MCF 10A (cell line): ENCODE measurements at places on chromosomes 7 and 10. TPM values are rescaled to one million over a fixed set of nuclear protein-coding genes. Genes with fewer than 3 reads are reported as not detected.

The ZNF804B gene
- total RNA-seq, result not detected in 2 replicates

The ASZ1 gene
- not detected in 2 replicates for total RNA-seq

- no peaks in the 10 kb centered on the region for H3K4me1 ChIP-seq
- no peak for DNase-seq
- H3K27ac ChIP-seq, result no peak overlapping the region
- H3K27me3 ChIP-seq, result no peaks in the 10 kb centered on the region
- no peak overlapping the region for H3K4me3 ChIP-seq
- peaks cover 5% of the 10 kb centered on the region for H3K36me3 ChIP-seq
Observed at GRCh38 chr7:158204453-158204852, 383.2 kb downstream of the PTPRN2 start.

DNA sequence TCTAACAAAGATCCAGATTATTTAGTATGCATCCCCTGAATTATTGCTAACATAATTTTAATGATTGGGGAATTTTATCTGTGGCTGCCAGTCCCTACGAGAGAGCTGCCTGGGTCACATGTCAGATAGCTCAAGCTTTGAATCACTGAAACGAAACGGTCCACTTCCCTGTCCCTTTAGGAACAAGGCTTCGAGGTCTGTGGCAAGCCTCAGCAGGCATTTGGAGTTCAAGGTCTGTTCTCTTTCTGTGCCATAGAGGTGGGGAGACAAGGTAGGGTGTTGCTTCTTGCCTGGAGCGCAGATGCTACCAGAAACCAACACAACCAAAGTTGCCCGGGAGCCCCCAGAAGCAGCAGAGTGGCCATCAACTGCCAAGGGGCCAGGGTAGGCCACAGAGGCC is 13.9 kb upstream of the SH2D4B start:
- DNase-seq, result no peak
- no peaks in the 10 kb centered on the region for H3K4me1 ChIP-seq
- no peak overlapping the region for H3K27ac ChIP-seq

GRCh38 chr7:127794136-127794535 is 142.1 kb downstream of the SND1 start:
- DNase-seq, result no peak
- no peak overlapping the region for H3K27ac ChIP-seq
- no peaks in the 10 kb centered on the region for H3K27me3 ChIP-seq
- H3K4me3 ChIP-seq, result no peak overlapping the region
- H3K4me1 ChIP-seq, result peaks cover 31% of the 10 kb centered on the region

GRCh38 chr7:7131273-7131672 is 51.1 kb upstream of the C1GALT1 start:
- no peaks in the 10 kb centered on the region for H3K27me3 ChIP-seq
- H3K4me3 ChIP-seq, result no peak overlapping the region
- no peaks in the 10 kb centered on the region for H3K36me3 ChIP-seq
- no peak for DNase-seq

DNA sequence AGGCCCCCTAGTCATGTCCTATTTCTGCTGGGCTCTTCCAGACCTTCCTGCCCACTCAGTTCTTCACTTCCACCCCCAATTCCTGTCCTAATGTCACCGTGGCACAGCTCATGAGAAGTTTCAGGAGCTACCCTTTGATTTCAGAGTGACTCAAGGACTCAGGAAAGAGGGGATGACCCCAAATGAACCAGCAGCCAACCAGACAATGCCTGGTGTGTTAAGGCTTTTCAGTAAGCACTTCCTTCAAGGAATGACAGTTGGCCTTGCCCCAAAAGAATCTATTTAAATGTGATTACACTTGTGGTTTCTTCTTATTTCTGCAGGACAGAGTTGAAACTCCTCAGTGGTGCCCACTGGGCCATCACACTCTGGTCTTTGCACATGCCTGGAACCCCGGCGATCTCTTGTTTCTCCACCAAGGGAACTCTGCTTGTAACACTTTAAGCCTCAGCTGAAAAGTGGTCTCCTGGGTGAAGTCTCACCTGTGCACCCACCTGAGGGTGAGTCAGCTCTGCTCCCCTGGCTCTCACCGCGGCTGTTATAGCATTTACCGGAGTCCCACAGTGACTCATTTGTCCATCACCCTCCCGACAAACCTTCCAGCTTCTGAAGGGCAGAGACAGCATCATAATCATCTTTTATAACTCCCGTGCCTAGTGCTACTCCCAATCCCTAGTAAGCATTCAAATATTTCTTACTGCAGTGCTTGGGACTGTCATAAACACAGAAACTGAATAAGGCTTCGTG is 123.0 kb upstream of the SVIL start:
- no peak overlapping the region for H3K27ac ChIP-seq
- H3K4me3 ChIP-seq, result no peak overlapping the region
- H3K36me3 ChIP-seq, result peaks cover 6% of the 10 kb centered on the region

GRCh38 chr7:159105066-159105780 is 39.4 kb downstream of the VIPR2 start:
- H3K27ac ChIP-seq, result no peak overlapping the region
- no peak for DNase-seq
- no peak overlapping the region for H3K4me3 ChIP-seq

GRCh38 chr7:8184221-8184620 is 77.7 kb downstream of the ICA1 start:
- no peak overlapping the region for H3K27ac ChIP-seq
- H3K4me1 ChIP-seq, result no peaks in the 10 kb centered on the region
- no peaks in the 10 kb centered on the region for H3K36me3 ChIP-seq
- no peak for DNase-seq
- H3K27me3 ChIP-seq, result no peaks in the 10 kb centered on the region
- no peak overlapping the region for H3K4me3 ChIP-seq
